ENCODE measurements at places on chromosomes 13 and 19.

DNA sequence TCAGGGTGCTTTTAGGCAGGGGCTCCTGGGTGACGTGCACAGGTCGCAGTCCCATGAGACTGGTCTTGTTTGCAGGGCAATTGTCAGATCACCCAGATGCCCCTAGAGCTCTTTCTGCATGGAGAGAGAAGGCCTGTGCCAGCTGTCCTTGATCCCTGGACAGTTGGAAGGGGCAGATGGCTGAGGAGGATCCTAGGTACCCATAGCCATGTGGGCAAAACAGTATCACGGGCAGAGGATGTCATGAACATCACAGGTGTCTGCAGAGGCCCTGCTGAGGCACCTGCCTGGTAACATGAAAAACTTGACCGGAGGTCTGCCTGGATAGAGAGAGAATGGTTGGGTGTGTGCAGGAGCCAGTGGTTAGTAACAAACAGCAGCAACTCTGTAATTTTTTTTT is 99.3 kb downstream of the ZNF536 start:
- DNase-seq = no peak

GRCh38 chr19:15779756-15780476 is 7.5 kb upstream of the OR10H5 start:
- no peak for DNase-seq

GRCh38 chr13:95122063-95122462 is 179.2 kb downstream of the ABCC4 start:
- DNase-seq = no peak

GRCh38 chr13:59891053-59891452 is 272.7 kb downstream of the DIAPH3 start:
- no peak for DNase-seq

GRCh38 chr13:85314686-85315085 is 484.5 kb downstream of the SLITRK6 start:
- DNase-seq = no peak

DNA sequence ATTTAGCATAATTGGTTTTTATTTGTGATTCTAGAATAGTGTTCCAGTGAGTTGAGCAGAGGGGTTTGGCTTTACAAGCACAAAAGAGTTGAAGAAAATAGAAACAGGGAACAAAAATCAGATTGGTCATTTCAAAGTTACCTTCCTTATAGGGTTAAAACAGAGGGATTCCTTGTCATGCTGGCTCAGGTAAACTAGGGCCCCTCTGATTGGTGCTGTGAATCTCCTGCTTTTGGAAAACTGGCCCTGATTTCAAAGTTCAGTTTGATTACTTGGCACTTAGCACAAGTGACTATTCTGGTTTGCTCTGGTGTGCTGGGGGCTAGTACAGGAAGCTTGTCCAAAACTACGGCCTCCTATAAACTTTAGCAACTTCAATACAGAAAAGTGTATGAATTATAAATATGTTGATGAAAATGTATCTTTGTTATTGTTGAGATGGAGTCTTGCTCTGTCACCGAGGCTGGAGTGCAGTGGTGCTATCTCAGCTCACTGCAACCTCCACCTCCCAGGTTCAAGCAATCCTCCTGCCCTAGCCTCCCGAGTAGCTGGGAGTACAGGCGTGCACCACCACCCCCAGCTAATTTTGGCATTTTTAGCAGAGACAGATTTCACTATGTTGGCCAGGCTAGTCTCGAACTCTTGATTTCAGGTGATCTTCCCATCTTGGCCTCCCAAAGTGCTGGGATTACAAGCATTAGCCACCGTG is 1.9 kb upstream of the MRPS31 start:
- no peak for DNase-seq

GRCh38 chr19:33296488-33296971 is 5.8 kb downstream of the CEBPA start:
- no peak for DNase-seq

DNA sequence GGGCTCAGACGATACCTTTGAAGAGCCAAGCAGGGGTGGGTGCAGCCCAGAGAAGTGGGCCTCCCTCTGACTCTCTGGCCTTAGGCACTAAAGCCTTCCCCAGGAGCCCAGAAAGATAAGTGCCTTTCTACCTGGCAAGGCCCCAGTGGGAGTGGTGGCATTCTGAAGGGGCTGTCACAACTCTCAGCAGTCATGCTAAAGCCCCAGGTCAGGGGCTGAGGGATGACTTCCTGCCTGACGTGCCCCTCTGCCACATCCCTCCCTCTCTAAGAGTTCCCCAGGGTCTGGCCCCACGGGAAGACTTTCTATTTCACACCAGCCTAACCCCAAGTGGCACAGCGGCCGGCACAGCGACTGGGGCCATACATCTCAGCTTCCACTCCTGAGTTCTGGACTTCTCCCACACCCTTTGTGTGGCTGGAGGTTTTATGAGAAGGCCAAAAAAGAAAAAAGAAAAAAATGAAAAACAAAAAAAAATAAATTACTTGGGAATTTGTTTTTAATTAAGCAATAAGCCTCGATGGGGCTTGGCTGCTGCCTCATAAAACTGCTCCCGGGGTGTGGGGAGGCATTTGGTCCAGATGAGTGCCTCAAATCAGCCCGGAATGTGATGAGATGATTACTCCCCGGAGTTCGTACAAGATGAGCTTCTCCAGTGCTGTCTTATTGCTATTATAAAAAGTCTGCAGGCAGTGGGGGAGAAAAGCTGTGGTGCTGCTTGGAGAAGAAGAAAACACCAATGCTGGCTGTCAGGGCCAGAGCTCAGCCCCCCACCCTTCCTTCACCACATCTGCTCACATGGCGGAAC is 28.5 kb upstream of the PLEKHF1 start:
- no peak for DNase-seq

GRCh38 chr13:37923236-37923635 is 53.7 kb upstream of the TRPC4 start:
- DNase-seq = no peak

DNA sequence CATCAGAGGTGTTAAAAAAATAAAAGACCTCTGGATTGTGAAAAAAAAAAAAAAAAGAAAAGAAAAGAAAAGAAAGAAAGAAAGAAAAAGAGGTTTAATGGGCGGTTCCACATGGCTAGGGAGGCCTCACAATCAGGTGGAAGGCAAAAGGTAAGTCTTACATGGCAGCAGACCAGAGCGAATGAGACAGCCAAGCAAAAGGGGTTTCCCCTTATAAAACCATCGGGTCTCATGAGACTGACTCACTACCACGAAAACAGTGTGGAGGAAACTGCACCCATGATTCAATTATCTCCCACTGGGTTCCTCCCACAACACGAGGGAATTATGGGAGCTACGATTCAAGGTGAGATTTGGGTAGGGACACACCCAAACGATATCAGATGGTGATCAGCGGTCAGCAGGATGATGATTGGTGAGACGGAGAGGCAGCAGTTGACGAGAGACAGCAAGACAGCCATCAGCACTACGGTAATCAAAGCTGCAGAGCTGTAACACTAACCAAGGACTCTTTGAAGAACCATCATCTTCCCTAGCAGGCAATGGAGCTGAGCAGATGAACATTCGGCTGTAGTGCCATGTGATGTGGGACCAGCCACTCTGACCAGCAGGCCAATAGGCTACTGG is 3.9 kb upstream of the CD209 start:
- DNase-seq = no peak

DNA sequence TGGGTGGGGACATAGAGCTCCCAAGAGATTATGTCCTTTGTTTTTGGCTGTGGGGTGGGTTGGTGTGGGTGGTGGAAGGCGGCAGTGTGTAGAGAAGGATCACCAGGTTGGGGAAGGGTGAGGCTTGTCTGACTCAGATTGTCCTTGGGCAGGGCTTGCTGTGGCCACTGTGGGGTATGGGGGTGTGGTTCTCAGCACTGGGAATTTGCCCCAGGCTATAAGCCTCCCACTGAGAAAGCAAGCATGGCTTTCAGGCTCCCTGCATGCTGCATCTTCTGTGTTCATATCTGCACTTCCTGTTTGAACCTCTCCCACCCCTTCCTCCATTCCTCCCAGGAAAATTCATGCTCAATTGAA is 34.9 kb downstream of the DNAJC15 start:
- peak; percentile 12 for DNase-seq

DNA sequence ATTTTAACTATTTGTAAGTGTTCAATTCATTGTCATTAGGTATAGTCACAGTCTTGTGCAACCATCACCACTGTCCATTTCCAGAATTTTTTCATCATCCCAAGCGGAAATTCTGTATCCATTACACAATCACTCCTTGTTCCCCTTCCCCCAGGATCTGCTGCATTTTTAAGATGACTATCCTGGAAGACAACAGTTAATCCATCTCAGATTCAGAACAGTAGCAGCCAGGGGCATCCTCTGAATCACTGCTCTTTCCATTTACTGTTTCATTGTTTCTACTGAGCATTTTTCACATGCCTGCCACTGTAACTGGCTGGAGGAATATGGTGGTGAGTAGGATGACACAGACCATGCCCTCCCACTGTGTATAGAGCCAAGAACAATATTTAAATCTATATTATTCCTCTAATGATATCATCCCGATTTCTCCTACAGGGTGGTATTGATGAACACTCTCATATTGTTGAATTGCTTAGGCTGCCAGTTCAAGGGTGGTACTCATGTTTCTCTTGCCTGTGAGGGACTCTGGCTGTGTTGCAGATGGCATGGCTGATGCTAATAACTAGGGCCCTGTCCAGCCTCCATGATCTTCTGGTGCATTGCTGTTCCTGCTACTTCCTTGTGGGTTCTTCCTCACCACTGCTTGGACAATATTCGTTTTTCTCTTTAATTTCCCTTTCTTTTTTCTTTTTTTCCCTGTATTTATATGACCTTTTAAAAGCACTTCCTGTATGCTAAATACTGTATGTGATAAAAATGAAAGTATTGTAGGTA is 59.0 kb downstream of the WDFY2 start:
- no peak for DNase-seq

DNA sequence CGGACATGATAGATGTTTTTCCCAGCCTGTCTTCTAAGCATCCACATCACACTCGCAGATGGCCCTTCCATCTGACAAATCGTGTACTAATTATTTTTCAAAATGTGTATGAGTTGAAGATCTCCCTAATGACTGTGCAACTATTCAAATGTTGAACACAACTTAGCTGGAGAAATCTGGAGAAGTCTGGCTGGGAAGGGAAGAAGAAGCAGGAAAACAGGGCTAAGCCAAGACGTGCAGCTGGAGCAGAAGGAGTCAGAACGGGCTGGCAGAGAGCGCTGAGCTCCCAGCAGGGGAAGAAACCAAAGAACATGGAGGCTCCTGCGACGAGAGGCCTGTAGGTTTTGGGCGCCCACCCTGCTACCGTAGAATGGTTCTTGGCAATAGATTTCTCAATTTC is 13.2 kb upstream of the LATS2 start:
- no peak for DNase-seq

DNA sequence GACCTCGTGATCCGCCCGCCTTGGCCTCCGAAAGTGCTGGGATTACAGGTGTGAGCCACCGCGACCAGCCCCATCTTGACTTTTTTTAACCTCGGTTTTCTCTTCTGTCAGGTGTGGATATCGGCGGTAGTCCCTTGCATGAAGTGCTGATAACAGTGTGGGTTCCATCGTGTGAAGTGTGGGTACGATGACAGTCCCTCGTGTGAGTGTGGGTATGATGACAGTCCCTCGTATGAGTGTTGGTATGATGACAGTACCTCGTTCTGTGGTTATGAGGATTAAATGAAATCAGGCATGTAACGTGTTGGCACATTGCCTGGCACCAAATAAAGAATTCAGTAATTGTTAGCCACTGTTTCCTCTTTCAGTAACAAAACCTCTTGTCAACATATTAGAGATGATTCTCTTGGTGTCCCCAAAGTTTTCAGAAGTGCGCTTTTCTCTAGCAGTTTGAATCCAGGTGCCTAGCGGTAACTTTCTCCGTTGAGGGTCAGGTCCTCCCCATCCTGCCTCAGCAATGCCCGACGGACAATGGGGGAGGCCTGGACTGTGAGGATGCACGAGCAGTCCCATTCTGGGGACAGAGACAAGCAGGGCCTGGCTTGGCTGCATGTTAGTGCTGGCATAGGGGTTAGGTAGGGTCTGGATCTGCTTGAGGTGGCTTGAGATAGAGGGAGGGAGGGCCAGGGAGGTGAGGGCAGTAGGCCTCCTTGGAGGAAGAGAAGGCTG is 15.3 kb downstream of the GATAD2A start:
- no peak for DNase-seq

DNA sequence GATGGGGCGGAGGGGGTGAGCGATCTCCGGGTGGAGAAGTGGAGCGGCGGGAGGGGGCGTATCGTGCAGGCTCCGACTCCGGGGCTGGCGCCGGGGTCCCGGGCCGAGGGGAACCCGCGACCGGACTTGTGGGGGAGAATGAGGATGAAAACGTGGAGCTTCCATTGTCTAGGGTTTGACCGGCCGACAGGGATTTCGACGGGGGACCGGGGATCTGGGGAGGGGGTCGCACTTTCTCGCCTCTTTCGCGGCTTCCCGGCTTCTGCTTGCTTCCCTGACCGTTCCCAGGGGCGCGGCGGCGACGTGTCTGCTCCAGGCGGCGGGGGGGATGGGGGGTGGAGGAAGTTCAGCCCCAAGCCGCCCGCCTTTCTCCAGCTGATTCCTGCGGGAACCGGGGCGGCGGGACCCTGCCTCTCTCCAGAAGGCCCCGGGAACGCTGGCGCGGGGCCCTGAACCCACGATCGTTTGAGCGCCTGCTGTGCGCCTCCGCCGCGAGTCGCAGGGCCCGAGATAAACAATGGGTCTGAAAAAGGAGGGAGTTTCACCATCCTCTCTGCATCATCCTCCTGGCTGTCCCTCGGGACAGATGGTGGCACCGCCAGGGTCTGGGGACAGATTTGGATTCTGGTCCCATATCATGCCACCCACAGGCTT is 790 bp downstream of the TPM4 start:
- no peak for DNase-seq

DNA sequence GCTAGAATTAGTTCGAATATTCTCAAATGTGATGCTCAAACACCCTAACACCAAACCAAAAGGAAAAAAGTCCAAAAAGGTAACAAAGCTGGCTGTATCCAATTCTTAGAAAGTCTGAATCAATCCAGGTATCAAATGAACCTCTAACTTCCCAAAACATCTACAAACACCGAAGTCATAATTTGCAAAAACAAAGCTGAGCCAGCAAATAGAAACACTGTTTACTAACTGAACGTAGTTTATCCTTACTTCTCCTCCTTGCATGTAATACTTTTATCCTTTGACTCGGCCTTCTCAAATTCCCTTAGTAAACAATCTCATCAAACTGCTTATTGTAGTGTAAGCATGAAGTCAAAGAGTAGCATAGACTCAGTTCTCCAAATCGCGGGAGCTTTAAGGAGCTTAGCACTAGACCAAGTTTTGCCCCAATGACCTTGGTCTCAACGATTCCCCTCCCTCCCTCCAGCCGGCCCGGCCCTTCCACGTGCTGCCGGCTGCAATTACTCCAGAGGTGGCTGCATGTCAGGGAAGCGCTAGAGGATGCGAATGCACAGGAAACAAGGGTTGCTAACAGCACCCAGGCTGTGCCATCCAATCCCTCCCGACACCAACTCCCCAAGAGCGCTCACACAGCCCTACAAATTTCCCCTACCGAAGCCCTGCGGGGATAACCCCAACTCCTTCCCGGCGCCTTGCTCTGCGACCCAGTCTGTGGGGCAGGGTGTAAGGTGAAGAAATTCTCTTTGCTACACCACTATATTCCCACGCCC is 693 bp downstream of the XPO4 start:
- DNase-seq = no peak

DNA sequence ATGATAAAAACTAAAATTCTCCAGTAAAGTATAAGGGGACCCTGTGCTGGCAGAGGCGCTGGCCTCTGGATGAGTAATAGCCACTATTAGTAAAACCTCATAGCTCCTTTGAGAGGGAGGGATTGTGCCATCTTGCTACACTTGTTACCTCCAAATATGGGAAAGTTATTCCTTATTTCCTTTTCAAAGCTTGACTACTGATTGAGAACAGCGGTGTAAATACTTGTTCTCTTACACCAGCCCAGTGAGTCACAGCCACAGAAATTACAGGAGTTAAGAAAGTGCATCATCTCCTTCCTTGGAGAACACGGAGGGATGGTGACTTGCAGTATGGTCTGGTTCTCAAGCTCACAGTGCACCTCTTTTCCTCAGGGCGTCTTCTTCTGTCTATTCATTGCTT is 379.0 kb downstream of the EFNB2 start:
- DNase-seq = no peak
